H7 (cell line): ENCODE measurements at places on chromosomes 1 and 21. TPM values are rescaled to one million over a fixed set of nuclear protein-coding genes. Genes with fewer than 3 reads are reported as not detected.

DNA sequence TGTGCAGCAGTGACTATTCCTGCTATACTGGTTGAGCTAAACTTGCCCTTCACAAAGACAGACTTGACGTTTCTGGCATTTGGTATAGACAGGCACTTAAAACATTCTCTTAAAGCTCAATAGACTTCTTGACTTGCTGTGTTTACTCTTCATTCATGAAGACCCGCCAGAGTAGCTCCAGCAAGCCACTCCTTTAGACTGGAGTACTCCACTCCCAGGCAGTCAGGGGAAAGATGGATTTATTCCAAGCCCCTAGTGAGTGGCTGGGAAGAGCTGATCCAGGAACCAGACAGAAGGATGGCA is 70.7 kb downstream of the EVA1C start:
- no peak for DNase-seq

DNA sequence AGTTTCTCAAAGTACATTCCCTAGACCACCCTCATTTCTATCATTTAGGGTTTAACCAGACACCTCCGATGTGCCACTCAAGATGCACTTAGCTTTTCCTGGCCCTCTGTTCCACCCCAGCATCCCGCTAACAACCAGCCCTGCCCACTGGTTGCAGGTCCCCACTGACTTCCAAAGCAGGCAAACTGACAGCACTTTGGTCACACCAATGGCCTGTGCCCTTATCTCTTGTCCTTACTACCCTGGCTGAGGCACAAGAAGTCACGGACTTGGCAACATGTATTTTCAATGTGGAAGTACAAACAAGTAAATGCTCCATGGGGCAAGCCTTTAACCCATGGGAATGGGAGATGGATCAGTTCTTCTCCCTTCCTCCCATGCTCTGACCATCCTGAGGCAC is 357.1 kb downstream of the OMA1 start:
- no peak for DNase-seq

- DNase-seq, result no peak
These were observed at the start of gene CACYBP for GRCh38 chr1:174999936-175000696. CACYBP (plus strand) TSS chr1:174999947; CDS start chr1:175000181, 234 bp downstream.

DNA sequence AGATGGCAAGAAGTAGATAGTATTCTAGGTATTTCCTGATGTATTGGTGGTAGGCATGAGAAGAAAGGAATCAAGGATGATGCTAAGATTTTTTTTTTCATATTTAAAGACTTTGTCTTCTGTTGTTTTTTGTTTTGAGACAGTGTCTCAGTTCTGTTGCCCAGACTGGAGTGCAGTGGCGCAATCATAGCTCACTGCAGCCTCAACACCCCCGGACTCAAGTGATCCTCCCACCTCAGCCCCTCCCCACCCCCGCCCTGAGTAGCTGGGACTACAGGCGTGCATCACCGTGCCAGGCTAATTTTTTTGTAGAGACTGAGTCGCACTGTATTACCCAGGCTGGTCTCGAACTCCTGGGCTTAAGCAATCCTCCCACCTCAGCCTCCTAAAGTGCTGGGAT is 2.8 kb upstream of the CAPZB start:
- no peak for DNase-seq

DNA sequence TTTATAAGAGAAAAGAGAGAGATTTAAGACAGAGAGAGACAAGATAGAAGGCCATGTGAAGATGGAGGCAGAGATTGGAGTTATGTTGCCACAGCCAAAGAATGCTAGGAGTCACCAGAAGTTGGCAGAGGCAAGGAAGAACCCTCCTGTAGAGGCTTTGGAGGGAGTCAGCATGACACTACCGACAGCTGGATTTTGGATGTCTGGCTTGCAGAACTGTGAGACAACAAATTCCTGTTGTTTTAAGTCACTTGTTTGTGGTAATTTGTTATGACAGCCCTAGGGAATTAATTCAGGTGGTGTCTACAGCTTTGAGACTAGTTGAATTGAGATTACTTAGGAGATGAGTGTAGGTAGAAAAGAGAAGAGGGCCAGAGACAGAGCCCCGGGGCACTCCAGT is 158.5 kb downstream of the DNM3 start:
- DNase-seq, result no peak

DNA sequence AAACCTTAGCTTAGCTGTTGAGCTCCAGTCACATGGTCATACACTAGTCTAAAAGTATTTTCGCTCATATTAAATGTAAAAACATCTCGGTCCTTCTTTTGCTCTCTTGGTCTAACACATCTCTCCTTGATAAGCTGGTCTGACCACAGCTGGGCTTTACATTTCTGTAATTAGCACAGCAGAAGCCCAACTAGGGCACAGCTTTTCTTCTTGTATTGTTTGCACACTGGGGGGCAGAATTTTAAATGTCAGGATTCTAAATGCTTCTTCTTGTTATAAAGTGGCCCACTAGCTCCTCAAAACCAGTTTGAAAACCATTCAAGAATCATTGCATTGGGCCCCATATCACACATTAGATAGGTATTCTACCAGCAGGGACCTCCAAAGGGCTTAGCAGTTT is 289.1 kb upstream of the PKN2 start:
- peak; percentile 12 for DNase-seq

DNA sequence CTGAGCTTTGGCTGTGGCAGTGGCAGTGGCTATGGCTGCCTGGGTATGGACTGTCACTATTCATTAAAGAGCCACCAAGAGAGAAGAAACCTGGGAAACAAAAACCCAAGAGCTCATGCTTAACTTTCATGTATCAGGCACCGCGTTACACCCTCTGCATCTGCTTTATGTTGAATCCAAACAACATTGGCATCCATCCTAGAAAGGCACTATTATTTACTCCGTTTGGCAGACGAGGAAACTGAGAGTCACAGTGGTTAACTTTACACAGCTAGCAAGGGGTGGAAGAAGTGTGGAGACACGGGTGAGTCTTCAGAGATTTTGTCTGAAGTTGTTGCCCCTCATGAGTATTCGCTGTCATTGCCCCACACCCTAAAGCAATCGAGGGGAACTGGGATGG is 63.8 kb downstream of the PLXNA2 start:
- no peak for DNase-seq

Gene KCNA2
- total RNA-seq, result 0.03 and 0.04 TPM in 2 replicates

Gene CLCA1
- total RNA-seq, result not detected in 2 replicates
